GDM1 (cell line): ENCODE measurements at places on chromosomes 5 and 9.

DNA sequence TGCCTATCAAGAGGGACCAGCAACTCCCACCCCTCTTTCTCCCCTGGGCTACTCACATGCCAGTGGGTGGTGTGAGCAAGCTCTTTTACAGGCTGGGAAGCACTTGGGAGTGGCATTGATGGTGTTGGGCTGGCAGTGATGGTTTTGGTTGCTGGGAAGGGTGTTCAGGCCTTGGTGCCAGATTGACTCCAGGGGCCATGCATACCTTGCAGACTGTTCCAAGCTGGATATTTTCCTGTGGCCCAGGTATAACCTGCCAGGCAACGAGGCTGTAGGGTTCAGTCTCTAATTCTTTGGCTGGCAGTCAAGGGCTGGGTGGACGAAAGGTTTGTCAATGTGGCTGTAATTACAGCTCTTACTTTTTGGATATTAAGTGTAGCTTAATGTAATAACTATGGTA lies 177.3 kb downstream of the MACROH2A1 start:
- DNase-seq: no peak

DNA sequence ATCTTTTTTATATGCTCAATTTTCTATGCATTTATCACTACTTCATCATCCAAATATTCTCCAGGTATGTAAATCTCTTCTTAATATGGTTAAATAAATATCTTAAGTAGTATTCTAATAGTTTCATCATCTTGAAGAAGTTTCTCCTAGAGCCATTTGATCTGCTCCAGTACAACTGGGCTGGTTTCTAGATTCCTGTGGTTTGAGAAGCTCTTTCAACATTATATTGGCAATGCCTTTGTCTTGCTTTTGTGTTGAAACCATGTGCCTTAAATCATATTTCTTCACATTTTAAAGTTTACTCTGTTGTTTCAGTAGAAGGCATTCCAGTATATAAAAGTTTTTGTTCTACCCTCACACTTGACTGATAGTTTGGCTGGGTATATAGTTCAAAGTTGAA lies 27.6 kb downstream of the MBLAC2 start:
- no peak for DNase-seq

- no peak for DNase-seq
Measured at GRCh38 chr5:120231563-120231962, 232.5 kb upstream of the PRR16 start.

DNA sequence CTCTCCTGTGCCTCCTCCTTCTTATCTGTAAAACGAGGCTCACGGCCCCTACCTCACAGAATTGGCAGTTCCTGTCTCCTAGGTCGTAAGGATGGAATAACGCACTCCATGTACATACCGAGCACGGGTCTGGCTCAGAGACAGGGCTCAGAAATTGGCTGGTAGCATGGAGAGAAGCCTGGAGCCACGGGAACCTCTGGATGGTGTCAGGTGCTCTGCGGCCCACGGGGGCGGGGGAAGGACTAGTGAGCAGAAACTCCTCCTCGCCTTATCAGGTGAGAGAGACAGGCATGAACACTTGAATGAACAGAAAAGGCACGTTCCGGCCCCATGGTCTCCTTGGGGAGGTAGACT lies 15.4 kb upstream of the C5orf47 start:
- no peak for DNase-seq

DNA sequence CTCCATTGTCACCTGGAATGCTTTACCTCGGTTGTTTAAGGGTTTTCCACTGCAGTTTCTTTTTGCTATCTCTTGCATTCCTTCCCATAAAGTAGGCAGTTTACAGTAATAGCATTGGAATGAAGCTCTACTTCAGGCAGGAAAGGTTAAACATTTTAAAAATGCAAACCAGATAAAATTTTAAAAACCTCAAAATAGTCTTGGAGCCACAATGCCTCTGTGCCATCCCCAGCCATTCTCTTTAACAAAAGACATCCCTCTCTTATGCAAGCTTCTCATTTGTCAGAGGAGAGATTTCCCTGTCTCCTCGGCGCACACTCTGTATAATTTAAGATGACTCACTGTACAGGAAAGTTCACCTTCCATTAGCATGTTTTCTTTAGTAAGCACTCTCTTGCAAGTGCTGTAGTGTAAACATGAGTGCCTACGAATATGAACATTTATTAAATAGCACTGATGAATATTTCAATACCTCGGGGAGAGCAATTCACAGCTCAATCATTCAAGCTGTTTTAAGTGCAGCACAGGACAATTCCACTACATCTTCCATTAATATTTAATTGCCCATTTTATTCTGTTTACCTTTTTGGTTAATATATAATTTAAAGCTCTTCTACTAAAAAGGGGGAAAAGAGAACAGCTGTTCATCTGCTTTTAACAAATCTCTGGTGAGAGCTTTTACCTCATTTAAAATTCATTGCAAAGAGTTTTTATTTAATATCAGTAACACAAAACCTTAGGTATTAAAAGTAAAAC lies 343.6 kb downstream of the SPATA31D1 start:
- DNase-seq: no peak

DNA sequence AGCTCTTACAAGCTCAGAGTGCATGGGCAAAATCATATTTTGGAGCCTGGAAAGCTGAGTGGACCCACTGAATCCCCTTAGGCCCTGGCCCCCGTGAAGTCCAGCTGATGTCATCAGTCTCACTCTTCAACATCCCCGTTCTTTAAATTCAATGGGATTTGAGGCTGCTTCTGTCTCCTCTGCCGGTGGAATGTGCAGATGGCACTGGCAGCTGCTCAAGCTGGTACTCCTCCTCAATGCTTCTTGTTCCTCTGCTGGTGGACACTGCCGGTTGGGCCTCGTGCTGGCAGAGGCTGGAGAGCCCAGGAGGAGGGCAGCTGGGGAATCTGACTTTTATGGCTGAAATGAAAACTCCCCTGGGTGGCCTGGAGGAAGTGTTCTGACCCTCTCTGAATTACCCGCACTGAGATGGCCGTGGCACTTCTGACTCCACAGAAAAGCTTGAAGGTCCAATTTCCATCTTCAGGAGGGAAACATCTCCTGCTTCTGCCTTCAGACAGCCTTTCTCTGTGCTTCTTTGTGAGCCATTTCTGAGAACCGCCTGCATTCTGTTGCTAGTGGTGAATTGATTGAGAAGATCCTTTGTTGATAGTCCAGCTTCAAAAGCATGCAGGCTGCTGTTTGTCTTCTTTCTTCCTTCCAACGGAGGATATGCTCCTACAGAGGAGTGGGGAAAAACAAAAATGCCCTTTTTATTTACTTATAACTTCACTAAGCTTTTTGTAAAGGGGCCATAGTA lies 298.9 kb downstream of the TMEM38B start:
- DNase-seq: no peak

DNA sequence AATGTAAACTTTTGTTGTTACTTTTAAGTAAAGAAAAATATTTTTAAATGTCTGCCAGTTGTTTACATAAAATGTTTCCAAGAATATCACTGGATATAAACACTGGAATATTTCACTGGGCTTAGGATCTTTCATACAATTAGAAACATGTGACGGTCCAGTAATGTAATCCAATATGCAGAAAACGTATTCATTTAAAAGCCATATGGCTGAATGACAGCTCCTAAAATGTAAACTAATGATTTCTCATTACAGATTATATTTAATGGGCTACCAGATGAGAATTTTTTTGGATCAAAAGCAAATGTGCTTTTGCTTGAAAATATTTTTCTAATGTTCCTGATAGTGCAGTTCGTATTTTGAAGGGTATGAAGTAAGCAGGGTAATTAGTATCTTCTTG lies 124.3 kb downstream of the TTC39B start:
- DNase-seq: no peak

DNA sequence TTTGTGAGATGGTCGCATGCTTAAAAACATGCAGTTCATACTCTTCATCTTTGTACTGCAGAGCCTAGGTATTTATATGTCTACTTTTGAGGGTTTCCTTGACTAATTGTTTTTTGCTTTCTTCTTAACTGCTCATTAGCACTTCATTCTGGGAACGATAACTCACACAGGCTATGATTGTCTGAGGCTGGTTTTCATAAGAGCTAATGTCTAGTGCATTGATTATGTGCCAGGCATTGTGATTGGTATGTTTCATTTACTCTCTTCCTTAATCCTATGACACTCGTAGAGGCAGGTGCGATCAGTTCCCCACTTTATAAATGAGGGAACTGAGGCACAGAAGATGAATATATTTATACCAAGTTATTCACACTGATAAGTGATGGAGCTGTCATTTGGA lies 93.6 kb downstream of the INSYN2B start:
- no peak for DNase-seq

DNA sequence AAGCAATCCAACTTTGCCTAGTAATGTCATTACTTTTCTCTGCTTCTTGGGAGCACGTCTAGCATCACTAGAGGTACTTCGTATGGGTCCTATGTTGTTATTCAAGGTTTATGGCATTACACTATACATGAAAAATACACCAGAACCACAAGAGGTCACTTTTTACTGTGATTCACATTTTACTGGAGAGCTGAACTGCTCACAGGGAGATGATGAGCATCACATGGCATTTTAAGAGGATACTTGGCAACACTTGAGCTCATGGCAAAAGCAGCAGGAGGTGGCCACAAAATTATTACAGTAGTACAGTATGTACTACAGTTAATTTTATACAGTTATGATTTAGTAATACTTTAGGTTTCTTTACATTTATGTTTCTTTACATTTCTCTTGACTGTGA lies 223.4 kb downstream of the PARP8 start:
- no peak for DNase-seq

GRCh38 chr5:23614422-23614821 lies 107.0 kb downstream of the PRDM9 start:
- DNase-seq: no peak

DNA sequence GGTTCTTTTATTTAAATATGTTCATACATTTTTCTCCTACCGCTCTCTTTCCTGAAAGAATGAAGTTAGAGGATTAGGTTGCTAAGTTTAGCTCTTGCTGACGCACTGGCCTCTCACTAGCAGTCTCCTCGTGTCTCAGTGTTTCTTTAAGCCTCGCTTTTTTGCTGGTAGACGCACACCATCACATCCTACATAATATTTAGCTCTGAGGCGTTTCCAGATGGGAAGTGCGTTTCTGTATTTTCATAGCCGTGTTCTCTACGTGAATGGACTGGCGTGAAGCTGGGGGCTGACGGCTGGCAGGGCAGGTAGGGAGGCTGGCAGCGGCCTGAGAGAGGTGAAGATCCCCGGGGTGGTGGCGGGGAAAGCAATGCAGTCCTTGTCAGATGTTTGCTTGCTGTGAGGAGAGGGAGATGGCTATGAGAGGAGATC lies 79.2 kb upstream of the SPRY4 start:
- DNase-seq: no peak

GRCh38 chr9:20492772-20493171 lies 129.5 kb downstream of the MLLT3 start:
- DNase-seq: no peak

DNA sequence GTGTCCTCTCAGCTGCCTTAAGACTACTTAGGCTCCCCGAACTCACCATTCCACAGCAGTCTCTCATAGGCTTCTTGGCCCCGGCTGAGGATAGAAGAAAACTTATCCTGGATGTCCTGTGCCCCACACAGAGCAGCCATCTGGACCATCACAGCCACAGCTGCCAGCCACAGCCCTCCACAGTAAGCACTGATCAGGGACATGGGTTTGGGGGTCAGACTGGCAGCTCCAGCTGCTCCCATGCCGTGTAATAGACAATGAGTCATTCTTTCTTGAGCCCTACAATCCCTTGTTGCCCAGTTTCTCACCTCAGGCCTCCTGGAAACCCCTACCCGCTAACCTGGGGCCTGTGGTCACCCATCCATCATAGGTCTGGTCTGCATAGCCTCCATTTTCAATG lies 5.7 kb downstream of the CREB3 start:
- no peak for DNase-seq

DNA sequence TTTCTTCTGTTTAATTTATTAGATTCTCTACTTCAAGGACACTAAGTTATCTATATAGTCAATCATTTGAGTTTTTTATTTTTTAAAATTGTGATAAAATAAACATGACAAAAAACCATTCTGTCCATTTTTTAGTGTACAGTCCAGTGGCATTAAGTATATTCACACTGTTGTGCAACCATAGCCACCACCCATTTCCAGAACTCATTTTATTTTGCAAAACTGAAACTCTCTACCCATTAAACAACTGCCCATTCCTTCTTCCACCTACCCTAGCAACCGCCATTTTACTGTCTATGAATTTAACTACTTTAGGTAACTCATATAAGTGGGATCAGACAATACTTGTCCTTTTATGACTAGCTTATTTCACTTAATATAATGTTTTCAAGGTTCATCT lies 275.6 kb downstream of the SH3GL2 start:
- no peak for DNase-seq

GRCh38 chr9:17082343-17083064 lies 52.3 kb upstream of the CNTLN start:
- DNase-seq: no peak

GRCh38 chr5:160161626-160162025 lies 42.4 kb upstream of the PWWP2A start:
- DNase-seq: no peak
